Neural crest cell (in vitro differentiated cells): ENCODE measurements at places on chromosomes 7 and 10. TPM values are rescaled to one million over a fixed set of nuclear protein-coding genes. Genes with fewer than 3 reads are reported as not detected.

DNA sequence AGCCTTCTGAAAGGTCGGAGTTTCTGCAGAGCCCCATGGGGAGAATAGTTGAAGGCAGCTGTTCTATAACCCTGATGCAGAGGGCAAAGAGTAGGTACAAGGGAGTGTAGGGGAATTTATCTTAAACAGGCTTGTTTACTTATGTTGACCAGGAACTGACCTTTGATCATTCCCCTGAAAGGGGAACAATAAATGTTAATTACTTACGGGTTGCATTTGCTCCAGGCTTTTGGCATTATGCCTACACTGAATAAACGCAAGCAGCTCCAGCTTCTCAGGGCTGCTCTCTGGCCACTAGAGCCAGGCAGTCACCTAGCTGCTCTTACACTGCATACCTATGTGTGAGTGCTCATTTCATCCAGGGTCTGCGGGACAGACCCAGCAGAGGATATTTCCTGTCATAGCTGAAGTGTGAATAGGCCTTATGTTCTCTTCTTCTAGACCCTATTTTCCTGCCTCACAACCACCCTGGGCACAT, 26.9 kb upstream of the ABCA13 start:
- no peak for DNase-seq

Gene HOXA9
- 9.0 and 10.0 TPM in 2 replicates for total RNA-seq

Gene CLRN3
- not detected in 2 replicates for total RNA-seq

DNA sequence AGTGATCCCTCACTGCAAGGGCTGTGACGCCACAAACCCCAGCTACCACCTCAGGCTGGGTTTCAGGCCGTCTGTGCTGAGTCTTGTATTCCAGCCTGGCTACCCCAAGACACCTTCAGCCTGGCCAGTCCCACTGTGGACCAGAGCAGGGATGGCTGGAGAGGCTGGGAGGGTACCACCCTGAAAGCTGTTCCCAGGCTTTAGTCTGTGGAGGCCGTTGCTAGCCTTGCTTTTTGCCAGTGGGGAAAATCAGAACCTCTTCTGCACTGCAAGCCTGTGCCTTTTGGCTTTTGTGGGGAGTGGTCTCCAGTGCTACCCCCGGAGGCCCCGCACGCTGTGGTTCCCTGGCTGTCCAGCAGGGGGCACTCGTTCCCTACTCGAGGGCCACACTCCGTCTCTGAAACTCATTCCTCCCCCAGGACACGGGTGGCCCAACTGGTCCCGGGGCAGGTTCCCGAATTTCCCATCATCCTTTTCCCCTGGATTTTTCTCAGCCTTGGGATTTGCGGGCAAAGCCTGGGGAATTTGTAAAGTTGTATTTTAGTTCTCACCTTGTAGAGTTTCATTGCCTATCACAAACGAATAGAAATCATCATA, 128.4 kb upstream of the BTBD16 start:
- DNase-seq: peak; percentile 73

DNA sequence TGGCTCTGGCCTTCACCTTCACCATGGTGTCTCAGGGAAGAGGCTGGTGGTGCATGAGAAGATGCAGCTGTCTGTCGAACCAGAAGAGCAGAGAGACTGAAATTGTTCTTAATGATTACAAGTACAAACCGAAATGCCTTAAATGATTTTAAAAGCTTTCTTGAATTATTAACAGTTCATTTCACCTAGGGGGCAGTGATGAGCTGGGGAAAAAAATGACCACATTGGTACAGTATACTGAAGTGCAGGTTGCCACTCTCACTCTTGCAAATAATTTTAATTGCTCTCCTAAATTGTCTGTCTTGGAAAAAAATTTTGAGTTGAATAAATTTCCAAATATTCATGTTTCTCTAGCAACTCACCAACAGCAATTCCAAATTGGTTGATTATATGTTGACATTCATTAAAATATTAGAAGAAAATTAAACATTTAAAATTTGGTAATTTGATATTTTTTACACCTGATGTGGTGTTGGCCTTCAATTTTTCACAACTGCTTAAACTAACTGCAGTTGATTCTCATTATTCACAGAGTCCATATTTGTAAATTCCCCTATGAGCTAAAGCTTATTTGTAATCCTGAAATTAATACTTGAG, 692.6 kb downstream of the ZWINT start:
- no peak for DNase-seq

DNA sequence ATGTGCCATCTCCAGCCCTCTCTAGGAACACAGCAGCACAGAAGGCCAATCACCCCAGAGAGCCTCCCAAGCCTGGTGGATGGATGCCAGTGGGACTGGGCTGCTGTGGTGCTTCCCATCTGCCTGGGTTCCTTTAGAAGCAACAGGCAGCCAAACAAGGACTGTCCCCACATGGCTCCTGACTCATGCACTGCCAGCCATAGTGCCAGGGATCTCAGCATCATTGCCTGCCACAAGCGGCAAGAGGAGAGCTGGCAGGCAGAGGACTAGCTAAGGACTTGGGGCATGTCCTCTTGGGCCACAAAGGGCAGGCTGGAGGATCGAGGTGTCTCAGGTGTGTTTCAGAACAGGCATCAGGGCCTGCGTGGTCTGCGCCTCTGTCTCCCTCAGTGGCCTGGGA, 23.4 kb upstream of the FIGNL1 start:
- DNase-seq: no peak

- no peak for DNase-seq
Measured at GRCh38 chr10:13225601-13226000, 8.6 kb downstream of the UCMA start.

- DNase-seq: no peak
Measured at GRCh38 chr10:17214971-17215781, 12.9 kb upstream of the VIM start.

GRCh38 chr10:44935201-44935965, 24.2 kb upstream of the RASSF4 start:
- DNase-seq: no peak

DNA sequence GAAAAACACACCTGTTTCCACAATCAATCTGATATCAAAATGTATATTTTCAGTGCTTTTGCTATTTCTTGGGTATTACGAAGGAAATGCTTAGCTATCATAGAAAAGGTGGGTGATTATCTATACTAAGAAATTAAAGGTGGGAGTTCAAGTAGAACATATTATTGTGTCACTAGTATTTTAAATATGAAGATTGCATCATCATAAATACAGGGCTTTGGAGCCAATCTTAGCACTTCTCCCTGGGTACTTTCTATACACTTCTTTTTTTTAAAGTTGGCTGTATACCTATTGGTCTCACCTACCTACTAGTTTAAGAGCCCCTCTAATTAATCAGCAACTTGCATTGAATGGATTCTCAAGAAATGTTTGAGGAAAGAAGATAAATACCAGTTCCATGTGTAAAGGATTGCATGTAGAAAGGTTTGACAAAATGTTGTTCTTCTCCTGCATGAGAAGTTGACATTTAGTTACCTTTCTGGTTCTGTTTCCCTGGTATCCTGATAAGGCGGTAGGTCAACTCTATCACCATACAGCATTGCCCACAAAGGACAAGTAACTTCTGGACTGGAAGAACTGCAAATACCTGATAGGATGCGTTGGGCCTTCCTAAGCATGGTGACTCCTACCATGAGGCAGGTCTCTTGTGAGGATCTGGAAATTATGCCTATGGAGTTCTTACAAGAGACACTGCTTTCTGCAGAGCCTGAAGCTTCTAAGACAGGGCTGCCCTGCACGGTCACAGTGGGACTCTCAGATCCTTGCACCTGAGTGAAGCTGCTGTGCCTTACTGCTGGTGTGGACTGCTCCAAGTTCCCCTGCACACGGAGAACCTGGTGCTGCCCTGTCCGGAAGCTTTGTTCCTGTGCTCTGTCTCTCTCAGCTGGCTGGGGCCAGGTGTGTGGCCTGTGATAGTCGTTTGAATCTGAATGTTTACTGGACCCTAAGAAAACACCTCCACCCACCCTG, 32.1 kb upstream of the PDSS1 start:
- DNase-seq: no peak

Gene OR2A1
- 0.19 TPM in 1 of 2 replicates, not detected in the other for total RNA-seq

GRCh38 chr10:86706401-86706841, 38.1 kb downstream of the LDB3 start:
- DNase-seq: no peak

Gene STRIP2
- 11.6 and 13.0 TPM in 2 replicates for total RNA-seq

Gene DYNC1I1
- 0.71 and 0.79 TPM in 2 replicates for total RNA-seq

Gene LHPP
- 8.0 and 8.8 TPM in 2 replicates for total RNA-seq

DNA sequence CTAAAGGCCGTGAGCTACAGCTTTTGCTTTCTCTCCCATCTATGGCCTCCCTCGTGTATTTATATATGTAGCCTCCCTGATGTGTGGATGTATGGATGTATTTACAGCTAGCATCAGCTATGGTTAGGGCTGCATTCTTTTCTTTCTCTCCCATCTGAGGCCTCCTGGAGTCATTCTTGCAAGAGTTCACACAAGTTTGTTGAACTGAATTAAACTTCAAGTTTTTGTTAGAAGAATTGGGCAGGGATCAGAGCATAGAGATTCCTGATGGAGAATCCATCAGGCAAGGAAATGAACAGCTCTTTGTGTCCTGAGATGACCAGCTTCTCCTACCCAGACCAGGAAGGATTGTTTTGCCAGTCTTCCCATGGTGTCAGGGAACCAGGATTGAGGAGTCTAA, 60.3 kb downstream of the AHCYL2 start:
- no peak for DNase-seq

DNA sequence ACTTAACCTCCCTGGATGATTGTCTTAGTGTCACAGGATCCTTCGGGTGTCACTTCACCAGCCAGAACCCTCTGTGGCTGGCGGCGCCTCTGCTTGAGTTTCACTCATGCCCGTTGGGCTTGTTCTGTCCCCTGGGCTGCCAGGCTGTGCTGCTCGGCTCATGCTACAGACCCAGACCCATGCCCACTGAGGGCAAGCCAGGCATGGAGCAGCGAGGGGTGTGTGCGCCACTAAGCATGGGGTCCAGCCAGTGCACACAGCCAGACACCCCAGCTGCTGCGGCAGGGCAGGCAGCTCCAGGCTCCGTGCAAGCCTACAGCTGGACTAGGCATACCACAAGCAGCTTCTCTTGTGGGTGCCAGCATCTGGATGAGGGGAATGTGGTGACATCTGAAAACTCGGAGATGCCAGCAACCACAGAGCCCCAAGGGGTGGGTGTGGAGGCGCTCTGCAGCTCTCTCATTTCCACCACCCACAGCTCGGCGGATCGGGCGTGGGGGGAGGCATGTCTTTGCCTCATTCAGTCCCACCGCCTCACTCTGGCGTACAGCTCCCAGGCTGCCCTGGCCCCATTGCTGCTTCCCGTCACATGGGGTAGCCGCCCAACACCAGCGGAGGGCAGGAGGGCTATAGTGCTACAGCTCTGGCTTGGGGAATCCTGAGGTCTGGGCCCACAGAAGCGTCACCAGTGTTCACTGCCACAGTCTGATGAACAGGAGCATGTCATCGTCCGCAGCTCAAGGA, 269.6 kb upstream of the LRGUK start:
- no peak for DNase-seq
